ENCODE measurements at places on chromosomes 7 and 10. TPM values are rescaled to one million over a fixed set of nuclear protein-coding genes. Genes with fewer than 3 reads are reported as not detected.

The PAPOLB gene
- not detected for total RNA-seq

The ALOX5 gene
- total RNA-seq = not detected

The CRHR2 gene
- total RNA-seq = not detected

The CADPS2 gene
- total RNA-seq = 20.7 TPM

The PLPP4 gene
- total RNA-seq = 3.2 TPM

The LIPN gene
- total RNA-seq = not detected

The CYP3A4 gene
- not detected for total RNA-seq

The PTPRZ1 gene
- 0.12 TPM for total RNA-seq

The TMEM184A gene
- not detected for total RNA-seq

The CCDC7 gene
- 8.7 TPM for total RNA-seq

The MYH16 gene
- total RNA-seq = 0.08 TPM

The AVPI1 gene
- total RNA-seq = 21.1 TPM

The HSPA12A gene
- 15.7 TPM for total RNA-seq

The ANXA8L1 gene
- not detected for total RNA-seq

The LRRN3 gene
- total RNA-seq = 0.47 TPM

Measured in smooth muscle cell of the coronary artery (primary cell).